Stomach (tissue), 19 donors: ENCODE measurements at places on chromosomes 3 and 15. TPM values are rescaled to one million over a fixed set of nuclear protein-coding genes. Genes with fewer than 3 reads are reported as not detected.

Gene EFCAB12
- not detected for total RNA-seq

- H3K27ac ChIP-seq: peak overlapping the region; percentile 79
- H3K4me1 ChIP-seq: peaks cover 79% of the 10 kb centered on the region
- no peak for DNase-seq
- no peaks in the 10 kb centered on the region for H3K27me3 ChIP-seq
Observed at GRCh38 chr3:123383091-123384053, 65.5 kb downstream of the ADCY5 start.

GRCh38 chr3:170410428-170411029 lies 8.1 kb upstream of the CLDN11 start:
- H3K4me3 ChIP-seq: no peak overlapping the region
- H3K36me3 ChIP-seq: no peaks in the 10 kb centered on the region
- H3K27me3 ChIP-seq: no peaks in the 10 kb centered on the region
- DNase-seq: no peak
- no peak overlapping the region for H3K27ac ChIP-seq
- no peaks in the 10 kb centered on the region for H3K4me1 ChIP-seq

DNA sequence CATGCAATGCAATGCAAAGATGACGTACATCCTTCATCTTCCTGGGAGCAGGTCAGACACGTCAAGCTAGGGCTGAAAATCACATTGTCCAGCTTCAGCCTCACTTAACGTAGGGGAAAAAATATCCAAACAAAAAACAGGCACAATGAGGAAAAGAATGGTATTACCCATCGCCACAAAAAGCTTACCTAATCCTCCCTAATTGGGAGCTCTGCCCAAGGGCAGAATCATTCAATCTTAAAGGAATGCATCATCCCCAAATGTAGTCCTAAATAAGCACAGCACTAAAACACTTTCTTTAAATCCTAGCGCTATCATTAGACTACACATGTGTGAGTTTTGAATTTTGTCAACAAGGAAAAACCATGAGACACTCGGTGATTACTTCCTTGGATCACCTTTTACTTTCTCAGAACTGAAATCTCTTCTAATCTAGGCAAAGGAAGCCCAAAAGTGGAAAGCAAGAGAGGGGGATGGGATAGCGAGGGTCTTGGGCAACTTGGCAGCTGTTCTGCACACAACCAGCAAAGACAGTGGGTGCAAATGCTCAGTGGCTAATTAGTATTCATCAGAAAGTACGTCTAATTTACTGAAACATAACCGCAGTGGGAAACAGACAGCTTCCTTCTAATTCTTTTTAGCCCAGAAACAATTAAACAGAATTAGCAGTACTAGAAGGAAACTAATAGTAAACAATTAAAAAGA lies 87.4 kb downstream of the ADAMTS9 start:
- peaks cover 24% of the 10 kb centered on the region for H3K36me3 ChIP-seq
- no peak for DNase-seq
- no peaks in the 10 kb centered on the region for H3K4me1 ChIP-seq
- H3K4me3 ChIP-seq: no peak overlapping the region

- no peaks in the 10 kb centered on the region for H3K27me3 ChIP-seq
- no peaks in the 10 kb centered on the region for H3K36me3 ChIP-seq
- H3K4me3 ChIP-seq: no peak overlapping the region
- H3K4me1 ChIP-seq: peaks cover 4% of the 10 kb centered on the region
- H3K27ac ChIP-seq: no peak overlapping the region
Observed at GRCh38 chr3:171168086-171168485, 141.6 kb upstream of the SLC2A2 start.

Gene ANKRD34C
- not detected for total RNA-seq

Gene PAQR5
- 4.6 TPM for total RNA-seq

GRCh38 chr3:129413687-129414506 lies 14.5 kb downstream of the EFCAB12 start:
- peak overlapping the region; percentile 84 for H3K27ac ChIP-seq
- H3K4me1 ChIP-seq: peaks cover 19% of the 10 kb centered on the region
- no peak overlapping the region for H3K4me3 ChIP-seq
- peak; percentile 77 for DNase-seq
- H3K27me3 ChIP-seq: no peaks in the 10 kb centered on the region

Gene EPHA6
- 23.7 TPM for total RNA-seq

Gene RNU5B-1
- not detected for total RNA-seq

DNA sequence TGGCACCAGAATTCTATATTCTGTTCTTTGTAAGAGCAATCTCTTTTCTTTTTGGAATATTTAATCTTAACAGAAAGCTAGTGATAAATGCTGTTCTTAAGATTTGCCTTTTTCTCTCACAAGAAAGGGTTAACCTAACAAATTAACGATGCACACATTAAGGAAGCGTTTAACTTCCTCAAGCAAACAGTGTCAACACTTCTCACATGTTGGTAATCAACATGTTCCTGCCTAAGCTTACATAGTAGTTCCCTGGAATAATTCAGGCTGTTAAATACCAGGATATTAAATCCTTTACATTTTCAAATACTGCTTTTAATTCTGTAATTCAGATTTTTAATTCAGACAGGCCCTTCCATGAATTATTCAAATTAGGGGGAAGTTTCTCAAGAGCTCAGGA lies 67.4 kb upstream of the RPL35A start:
- H3K4me1 ChIP-seq: no peaks in the 10 kb centered on the region
- no peak for DNase-seq
- H3K27ac ChIP-seq: no peak overlapping the region
- peaks cover 55% of the 10 kb centered on the region for H3K36me3 ChIP-seq
- no peak overlapping the region for H3K4me3 ChIP-seq
- H3K27me3 ChIP-seq: no peaks in the 10 kb centered on the region
